Stimulated activated CD4-positive, alpha-beta T cell treated with anti-CD3 and anti-CD28 coated beads, Interleukin-1b, Interleukin-23, amount 100 ng/mL, for 1 hour (primary cell): ENCODE measurements at places on chromosomes 11 and 22.

DNA sequence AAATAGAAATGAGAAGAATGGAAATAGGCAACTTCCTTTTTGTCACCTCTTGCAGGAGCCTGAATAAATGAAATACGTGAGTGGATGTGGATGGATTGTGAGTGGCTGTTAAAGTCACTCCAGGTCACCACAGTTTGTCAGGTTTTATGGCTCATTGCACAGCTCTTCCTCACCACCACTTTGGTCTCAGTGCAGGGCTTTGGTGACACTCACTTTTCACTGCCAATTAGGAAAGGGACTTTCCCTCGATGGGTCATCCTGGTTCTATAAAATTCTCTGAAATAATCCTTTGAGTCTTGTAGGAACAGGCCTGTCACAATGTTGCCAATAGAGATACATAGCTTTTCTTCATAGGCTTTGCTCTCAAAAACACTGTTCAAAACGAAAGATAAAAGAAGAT, 172.4 kb upstream of the C11orf87 start:
- DNase-seq, result no peak

- no peak for DNase-seq
Measured at GRCh38 chr22:36349726-36350125, 38.0 kb downstream of the MYH9 start.

- DNase-seq, result no peak
Measured at GRCh38 chr11:132451942-132452601, 1080.2 kb downstream of the OPCML start.

DNA sequence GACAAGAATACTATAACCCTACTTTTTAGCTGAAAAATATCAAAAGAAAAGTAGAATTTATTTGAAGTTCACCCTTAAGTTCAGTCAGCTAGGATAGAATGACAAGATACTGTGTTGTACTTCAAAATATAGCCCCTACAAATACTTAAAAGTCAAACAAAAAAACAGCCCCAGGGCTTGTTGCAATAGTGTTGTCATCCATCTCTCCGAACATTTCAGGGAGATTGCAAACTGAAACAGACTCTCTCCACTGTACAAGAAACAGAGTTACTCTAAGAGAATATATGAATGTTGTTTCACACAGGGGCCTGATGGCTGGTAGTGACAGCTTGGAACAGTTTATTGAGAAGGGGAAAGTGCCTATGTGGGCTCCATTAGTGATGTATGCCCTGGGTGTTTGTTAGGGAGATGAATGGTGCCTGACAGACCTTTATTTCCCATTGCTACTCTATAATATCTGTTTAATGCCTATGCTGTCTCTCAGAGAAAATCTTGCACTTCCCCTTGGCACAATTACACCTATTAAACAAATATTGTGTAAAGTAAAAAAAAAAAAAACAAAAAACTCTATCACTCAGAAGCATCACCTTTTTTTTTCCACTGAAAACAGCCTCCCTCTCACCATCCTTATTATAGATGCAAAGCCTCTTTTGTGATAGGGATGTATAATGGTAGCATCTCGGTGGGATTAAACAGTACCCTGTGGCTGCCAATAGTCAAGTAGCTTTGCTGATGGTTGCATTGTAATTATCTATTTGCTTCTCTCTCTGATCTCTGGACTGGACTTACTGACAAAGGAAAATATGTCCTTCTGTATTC, 506.3 kb upstream of the LUZP2 start:
- no peak for DNase-seq

GRCh38 chr11:123255909-123256308, 60.9 kb upstream of the CLMP start:
- no peak for DNase-seq

DNA sequence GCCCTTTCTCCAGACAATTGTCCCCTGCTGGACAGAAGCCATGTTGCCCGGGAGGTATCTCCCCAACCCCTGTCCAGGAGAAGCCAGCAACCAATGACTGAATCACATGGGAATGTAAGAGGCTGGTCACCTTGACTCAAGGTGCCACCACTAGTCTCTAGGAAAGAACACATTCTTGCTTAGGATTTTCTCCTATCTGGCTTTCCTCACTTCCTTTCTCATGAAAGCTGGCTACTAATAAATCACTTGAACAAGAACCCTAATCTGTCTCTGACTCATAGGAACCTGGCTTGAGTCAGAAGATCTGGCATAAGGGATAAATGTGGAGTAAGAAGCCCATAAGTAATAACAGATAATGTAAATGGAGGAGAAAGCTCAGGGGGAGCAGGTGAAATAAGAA, 101.4 kb upstream of the C11orf87 start:
- no peak for DNase-seq

DNA sequence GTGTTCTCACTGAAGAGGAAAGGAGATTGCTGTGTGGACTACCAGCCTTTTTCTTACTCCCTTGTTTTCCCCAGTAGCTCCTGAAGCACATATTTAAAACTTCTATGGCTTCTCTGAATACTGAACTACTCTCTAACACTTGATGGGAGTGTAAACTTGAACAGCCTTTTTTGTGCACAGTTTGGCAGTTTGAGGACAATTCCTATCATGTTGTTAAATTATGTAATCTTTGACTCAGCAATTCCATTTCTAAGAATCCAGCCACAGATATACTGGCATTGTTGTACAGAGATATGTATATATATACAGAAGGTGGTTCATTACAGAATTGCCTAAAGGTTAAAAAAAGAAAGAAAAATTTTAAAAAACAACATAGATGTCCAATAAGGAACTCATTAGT, 47.1 kb upstream of the EED start:
- no peak for DNase-seq

- DNase-seq, result no peak
Measured at GRCh38 chr11:35623621-35624168, 5.4 kb downstream of the FJX1 start.

DNA sequence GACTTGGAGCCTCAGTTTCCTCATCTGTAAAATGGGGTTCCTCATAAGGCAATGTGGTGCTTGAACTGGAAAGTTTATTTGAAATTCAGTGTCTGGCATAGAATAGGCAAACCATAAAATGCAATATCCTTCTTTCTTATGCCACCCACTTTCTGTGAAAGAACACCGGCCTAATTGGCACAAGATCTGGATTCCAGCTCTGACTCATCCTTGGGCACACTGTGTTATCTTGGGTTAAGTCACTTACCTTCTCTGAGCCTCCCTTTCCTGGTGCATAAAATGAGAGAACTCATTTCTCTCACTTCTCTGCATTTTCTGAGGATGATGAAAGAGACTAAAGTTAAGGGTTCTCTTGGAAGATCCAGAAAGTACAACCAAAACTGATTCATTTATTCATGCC, 5.1 kb downstream of the INSC start:
- DNase-seq, result no peak
